ENCODE measurements at places on chromosomes 16 and 17. TPM values are rescaled to one million over a fixed set of nuclear protein-coding genes. Genes with fewer than 3 reads are reported as not detected.

GRCh38 chr16:88516601-88517061, 53.6 kb upstream of the ZC3H18 start:
- H3K27ac ChIP-seq: no peak overlapping the region
- peaks cover 60% of the 10 kb centered on the region for H3K36me3 ChIP-seq
- no peaks in the 10 kb centered on the region for H3K27me3 ChIP-seq

- H3K4me1 ChIP-seq: peaks cover 6% of the 10 kb centered on the region
- DNase-seq: no peak
- H3K27me3 ChIP-seq: no peaks in the 10 kb centered on the region
- no peak overlapping the region for H3K27ac ChIP-seq
Measured at GRCh38 chr17:39960524-39961041, 2.2 kb upstream of the GSDMA start.

- H3K27me3 ChIP-seq: no peaks in the 10 kb centered on the region
- peak overlapping the region; percentile 91 for H3K27ac ChIP-seq
- peaks cover 10% of the 10 kb centered on the region for H3K4me1 ChIP-seq
- peak overlapping the region; percentile 85 for H3K4me3 ChIP-seq
- peak; percentile 28 for DNase-seq
Measured at GRCh38 chr16:18800293-18800692, 1.1 kb downstream of the ARL6IP1 start.

DNA sequence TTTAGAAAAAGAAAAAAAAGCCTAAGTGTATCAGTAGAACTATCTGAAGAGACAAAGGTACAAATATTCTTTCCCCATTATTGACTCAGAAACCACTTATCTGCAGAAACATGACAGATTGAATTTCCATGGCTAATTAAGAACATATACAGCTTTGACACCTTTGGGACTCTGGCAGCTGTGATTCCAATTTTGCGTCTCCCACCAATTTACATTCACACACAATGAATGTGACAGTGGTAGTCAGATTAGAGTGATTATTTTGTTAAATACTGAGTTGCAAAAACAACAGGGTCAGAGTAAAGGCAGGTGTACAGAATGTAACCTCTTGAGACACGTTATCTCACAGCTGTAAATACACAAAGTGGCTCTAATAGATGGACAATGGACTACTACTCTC, 5.3 kb upstream of the PPM1D start:
- no peaks in the 10 kb centered on the region for H3K27me3 ChIP-seq
- no peaks in the 10 kb centered on the region for H3K36me3 ChIP-seq
- H3K4me1 ChIP-seq: no peaks in the 10 kb centered on the region
- no peak overlapping the region for H3K4me3 ChIP-seq
- H3K27ac ChIP-seq: no peak overlapping the region

GRCh38 chr16:54000361-54000760, 286.2 kb downstream of the IRX3 start:
- no peaks in the 10 kb centered on the region for H3K4me1 ChIP-seq
- H3K27me3 ChIP-seq: no peaks in the 10 kb centered on the region
- H3K4me3 ChIP-seq: no peak overlapping the region

The TBC1D3L gene
- 39.4 TPM for polyA plus RNA-seq

All from small intestine (tissue), 16 donors.